ENCODE measurements at places on chromosomes 13 and 19. TPM values are rescaled to one million over a fixed set of nuclear protein-coding genes. Genes with fewer than 3 reads are reported as not detected.
A peak's percentile ranks its signal among the peaks of the same experiment; 100 is the strongest.

CCL25 gene
- total RNA-seq = not detected

GRCh38 chr19:3899531-3900294 is 19.2 kb downstream of the ATCAY start:
- H3K4me1 ChIP-seq = no peaks in the 10 kb centered on the region
- H3K36me3 ChIP-seq = no peaks in the 10 kb centered on the region
- no peak for DNase-seq
- H3K27me3 ChIP-seq = peaks cover 7% of the 10 kb centered on the region
- no peak overlapping the region for H3K4me3 ChIP-seq

SIAH3 gene
- not detected for total RNA-seq

PROZ gene
- not detected for total RNA-seq

C5AR2 gene
- total RNA-seq = 2.8 TPM

- peak overlapping the region; percentile 78 for H3K27ac ChIP-seq
- no peaks in the 10 kb centered on the region for H3K27me3 ChIP-seq
- peak; percentile 98 for DNase-seq
- H3K36me3 ChIP-seq = no peaks in the 10 kb centered on the region
- no peak overlapping the region for H3K4me3 ChIP-seq
Observed at GRCh38 chr13:76937281-76937820, 11.0 kb upstream of the ACOD1 start.

PPAN gene
- total RNA-seq = 123 TPM

GRCh38 chr19:16153582-16154336 is 10.3 kb downstream of the HSH2D start:
- DNase-seq = no peak
- H3K4me3 ChIP-seq = no peak overlapping the region
- no peak overlapping the region for H3K27ac ChIP-seq
- H3K36me3 ChIP-seq = no peaks in the 10 kb centered on the region
- H3K27me3 ChIP-seq = no peaks in the 10 kb centered on the region

- peaks cover 25% of the 10 kb centered on the region for H3K4me1 ChIP-seq
- peaks cover 36% of the 10 kb centered on the region for H3K36me3 ChIP-seq
- H3K4me3 ChIP-seq = no peak overlapping the region
- no peaks in the 10 kb centered on the region for H3K27me3 ChIP-seq
Observed at GRCh38 chr19:46950526-46951170, 69.0 kb upstream of the NPAS1 start.

- no peak overlapping the region for H3K27ac ChIP-seq
- DNase-seq = no peak
- no peak overlapping the region for H3K4me3 ChIP-seq
- no peaks in the 10 kb centered on the region for H3K36me3 ChIP-seq
- H3K4me1 ChIP-seq = no peaks in the 10 kb centered on the region
- no peaks in the 10 kb centered on the region for H3K27me3 ChIP-seq
Observed at GRCh38 chr13:105007166-105007808, 1528.2 kb downstream of the EFNB2 start.

GRCh38 chr13:97327506-97328221 is 105.5 kb downstream of the MBNL2 start:
- no peak for DNase-seq
- no peak overlapping the region for H3K4me3 ChIP-seq
- H3K27ac ChIP-seq = no peak overlapping the region
- no peaks in the 10 kb centered on the region for H3K27me3 ChIP-seq
- peaks cover 6% of the 10 kb centered on the region for H3K36me3 ChIP-seq

- no peak for DNase-seq
- no peak overlapping the region for H3K27ac ChIP-seq
- H3K27me3 ChIP-seq = peaks cover 72% of the 10 kb centered on the region
- no peak overlapping the region for H3K4me3 ChIP-seq
- no peaks in the 10 kb centered on the region for H3K4me1 ChIP-seq
Observed at GRCh38 chr19:35451338-35452096, 3.5 kb downstream of the FFAR2 start.

DNA sequence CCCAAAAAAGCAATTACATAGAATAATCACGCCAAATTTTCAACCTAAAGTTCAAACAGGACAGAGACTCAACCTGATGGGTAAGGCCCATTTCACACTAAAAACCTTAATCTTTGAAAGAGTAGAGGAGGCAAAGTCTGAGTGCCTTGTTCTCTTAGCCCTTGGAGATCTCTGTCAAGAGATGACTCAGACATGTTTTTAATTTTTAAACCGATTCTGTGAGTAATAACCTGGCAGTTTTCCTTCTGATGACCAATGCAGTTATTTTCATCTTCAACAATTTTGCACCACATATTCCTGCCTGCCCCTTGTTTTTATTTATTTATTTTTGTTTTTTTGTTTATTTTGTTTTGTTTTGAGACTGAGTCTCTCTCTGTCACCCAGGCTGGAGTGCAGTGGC is 11.5 kb upstream of the TNFSF9 start:
- DNase-seq = peak; percentile 83
- H3K27me3 ChIP-seq = no peaks in the 10 kb centered on the region
- H3K4me3 ChIP-seq = peak overlapping the region; percentile 38
- peaks cover 22% of the 10 kb centered on the region for H3K4me1 ChIP-seq
- H3K27ac ChIP-seq = peak overlapping the region; percentile 75

ZIC5 gene
- total RNA-seq = not detected

DNA sequence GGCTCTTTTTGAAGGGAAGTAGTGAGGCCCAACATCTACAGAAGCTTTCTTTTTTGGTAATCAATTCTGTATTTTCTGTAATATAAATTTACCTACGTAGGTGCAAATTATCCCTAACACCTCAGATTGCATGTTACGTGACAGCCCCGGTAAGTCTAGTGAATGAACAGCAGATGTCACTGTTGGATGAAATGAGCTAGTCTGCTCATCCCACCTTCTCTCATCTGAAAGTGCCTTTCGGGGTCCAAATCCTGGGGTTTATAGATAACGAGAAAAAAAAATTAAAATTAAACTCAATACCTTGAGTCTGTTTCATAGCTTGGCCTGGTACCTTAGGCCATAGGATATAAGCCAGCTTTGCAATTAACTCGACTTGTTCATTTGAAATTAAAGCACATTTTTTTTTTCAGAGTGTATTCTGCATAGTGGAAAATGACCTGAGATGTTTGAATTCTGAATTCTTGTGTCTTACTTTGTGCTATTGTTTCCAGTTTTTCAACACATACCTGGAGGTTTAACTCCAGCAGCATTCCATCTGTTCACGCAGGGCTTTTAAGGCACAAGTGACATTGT is 548.2 kb downstream of the GPC5 start:
- no peak overlapping the region for H3K27ac ChIP-seq
- no peaks in the 10 kb centered on the region for H3K4me1 ChIP-seq
- peak; percentile 46 for DNase-seq
- no peak overlapping the region for H3K4me3 ChIP-seq
- H3K36me3 ChIP-seq = no peaks in the 10 kb centered on the region
- peaks cover 87% of the 10 kb centered on the region for H3K27me3 ChIP-seq

DNA sequence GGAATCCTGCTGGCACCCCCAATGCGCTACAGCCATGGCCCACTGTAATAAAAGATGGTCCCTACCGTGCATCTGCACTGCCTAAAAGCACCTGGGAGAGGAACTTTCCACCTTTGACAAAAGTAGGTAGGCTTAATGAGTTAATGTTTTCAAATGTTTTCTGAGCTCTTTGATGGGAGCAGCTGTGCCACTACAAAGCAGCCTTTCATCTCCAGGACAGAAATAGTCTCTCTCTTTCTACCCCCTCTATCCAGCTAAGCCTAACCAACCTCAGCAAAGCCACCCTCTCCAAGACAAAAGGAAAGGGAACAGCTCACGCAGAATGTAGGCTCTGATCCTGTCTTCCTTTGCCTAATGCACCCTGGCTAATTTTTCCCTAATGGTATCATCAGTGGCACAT is 560.2 kb downstream of the UQCRFS1 start:
- H3K27ac ChIP-seq = no peak overlapping the region
- no peaks in the 10 kb centered on the region for H3K27me3 ChIP-seq
- no peak overlapping the region for H3K4me3 ChIP-seq
- H3K36me3 ChIP-seq = no peaks in the 10 kb centered on the region

DNA sequence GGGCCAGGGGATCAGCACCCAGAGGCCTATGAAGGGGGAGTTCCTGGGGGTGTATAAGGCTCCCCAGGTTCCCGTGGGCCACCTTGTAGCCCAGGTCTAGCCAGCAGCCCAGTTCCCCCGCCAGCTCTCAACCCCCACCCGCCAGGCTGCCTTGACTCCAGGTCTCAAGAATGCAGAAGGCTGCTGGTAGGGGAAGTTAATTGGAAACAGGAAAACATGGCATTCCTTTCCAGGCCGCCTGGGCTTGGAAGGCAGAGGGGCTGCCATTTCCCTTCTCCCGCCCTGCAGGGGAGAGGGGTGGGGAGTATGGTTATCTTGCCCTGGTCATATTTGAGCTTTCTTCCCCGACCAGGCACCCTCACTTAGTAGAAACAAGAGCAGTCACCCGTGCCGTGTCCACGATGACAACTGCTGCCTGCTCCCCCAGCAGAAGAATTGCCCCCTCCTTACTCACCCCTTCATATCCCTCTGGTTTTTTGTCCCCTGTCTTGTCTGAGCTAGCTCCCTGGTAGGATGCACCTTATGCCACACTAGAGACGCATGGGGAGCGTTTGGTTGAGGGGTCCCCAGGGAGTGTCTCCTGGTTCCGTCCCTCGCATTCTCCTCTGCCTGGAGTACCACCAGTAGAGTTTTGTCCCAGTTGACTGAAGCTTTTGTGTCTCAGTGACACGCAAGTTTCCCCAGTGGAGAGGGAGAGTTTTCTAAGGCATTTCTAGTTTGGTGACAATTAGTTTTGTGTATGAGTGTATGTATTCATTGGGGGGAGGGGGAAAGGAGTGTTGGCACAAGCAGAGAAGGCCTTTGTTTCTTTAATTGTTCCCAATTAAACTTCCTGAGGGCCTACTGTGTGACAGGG is 4.5 kb downstream of the BICRA start:
- H3K4me3 ChIP-seq = no peak overlapping the region
- H3K27me3 ChIP-seq = no peaks in the 10 kb centered on the region
- peaks cover 22% of the 10 kb centered on the region for H3K36me3 ChIP-seq

FREM2 gene
- total RNA-seq = not detected

Data from MCF 10A (cell line).